ENCODE measurements at places on chromosomes 4 and X.

DNA sequence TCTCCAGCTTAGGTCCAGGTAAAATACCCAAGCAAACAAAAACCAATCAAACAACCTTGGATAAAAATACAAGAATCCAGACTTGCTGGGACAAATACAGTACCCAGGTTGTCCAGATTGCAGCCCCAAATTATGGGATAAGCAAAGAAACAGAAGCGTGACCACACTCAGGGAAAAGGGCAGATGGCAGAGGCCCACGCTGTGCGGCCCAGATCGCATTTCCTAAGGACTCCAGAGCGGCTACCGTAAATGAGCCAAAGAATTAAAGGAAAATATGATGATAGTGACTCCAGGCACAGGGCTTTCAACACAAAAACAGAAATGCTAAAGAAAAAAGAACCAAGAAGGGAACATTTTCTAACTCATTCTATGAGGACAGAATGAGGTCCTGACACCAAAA lies 50.3 kb downstream of the FGFRL1 start:
- DNase-seq, result no peak

GRCh38 chr4:151409470-151410313 lies 716 bp downstream of the FHIP1A start:
- no peak for DNase-seq

DNA sequence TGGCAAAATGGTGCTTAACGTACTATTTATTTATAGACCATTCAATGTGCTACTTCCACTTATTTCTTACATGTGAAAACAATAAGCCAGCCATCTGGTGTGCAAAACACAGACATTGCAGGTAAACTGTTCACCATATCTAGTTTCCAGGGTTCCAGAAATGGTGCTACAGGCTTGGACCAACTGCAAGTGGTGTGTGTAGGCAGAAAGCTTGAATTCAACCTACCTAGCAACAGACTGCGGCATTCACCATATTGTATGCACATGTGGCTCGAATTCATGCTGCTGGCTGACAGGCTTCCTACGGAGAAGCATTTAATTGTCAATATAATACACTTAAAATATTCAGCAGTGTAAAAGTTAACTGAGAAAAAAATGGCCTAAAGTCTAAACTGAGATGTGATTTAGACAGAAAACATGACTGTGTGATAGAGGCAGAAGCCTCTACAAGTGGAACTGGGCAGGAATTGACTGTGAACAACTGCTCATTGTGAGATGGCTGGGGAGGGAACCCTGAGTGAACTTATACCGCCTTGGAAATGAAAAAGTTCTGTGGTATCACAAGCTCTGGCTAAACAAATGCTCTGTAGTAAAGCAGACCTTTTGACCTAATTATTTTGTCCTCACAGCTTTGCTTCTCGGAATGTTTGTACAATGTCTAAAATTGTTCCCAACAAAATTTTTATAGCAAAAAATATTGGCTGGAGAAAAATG lies 434.7 kb downstream of the GRIA2 start:
- no peak for DNase-seq

DNA sequence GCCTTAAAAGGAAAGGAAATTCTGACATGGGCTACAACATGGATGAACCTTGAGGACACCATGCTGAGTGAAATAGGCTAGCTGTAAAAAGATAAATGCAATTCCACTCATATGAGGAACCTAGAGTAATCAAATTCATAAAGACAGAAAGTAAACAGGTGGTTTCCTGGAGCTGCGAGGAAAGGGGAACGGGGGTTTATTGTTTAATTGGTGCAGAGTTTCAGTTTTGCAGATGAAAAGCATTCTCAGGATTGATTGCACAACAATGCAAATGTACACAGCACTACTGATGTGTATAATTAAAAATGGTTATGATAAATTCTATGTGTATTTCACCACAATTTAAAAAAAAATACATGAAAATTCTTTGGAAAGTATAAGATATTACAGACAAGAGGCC lies 24.0 kb downstream of the PLRG1 start:
- peak; percentile 8 for DNase-seq

GRCh38 chr4:1200425-1201035 lies 28.1 kb upstream of the SPON2 start:
- no peak for DNase-seq

DNA sequence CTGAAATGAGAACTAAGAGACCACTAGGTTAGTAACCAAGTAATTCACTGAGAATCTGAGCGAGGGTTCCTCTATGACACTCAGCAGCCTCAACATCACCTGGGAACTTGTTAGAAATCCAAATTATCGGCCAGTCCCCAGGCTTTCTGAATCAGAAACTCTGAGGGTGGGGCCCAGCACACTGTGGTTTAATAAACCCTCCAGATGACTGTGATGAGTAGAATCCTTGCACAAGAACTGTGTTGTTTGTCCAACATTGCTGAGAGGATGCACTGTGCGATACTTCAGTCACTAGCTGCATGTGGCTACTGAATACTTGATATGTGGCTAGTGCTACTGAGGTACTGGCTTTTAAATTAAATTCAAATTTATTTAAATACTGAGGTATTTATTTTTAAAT lies 243.9 kb downstream of the MAML3 start:
- DNase-seq, result no peak

DNA sequence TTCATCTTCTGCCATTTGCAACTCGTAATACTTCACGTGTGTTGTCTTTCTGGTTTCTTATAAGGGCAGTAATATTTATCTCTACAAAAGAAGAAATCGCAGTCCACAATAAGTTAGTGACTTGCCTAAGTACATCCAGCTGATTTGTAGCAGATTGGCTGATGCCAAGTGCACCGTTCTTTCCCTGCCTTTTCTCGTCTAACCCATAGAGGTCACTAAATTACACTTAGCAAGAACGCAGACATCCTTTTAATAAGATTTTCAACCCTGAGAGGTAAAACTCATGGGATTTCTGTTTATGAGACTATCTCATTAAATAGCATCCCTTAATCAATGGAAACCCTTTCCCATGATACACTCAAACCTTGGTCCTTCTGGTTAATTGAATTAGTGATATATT lies 408.6 kb upstream of the ACTRT1 start:
- no peak for DNase-seq

DNA sequence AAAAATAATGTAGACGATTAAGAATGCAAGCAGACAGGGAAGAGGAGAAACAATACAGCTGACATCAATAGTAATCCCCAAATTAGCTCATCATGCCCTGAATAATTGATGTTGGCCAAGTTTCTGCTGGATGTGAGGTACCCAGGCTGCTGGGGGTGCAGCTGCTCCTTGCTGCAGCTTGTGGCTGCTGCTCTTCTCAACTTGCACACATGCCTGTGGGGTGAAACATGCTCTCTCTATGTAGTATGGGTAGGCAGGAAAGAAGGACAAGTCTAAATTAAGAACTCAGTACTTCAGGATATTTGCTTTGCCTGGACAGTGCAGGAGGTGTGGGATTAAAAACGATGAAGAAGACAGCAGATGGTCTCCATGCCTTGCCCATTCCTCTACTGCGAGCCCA lies 16.7 kb downstream of the EDA2R start:
- DNase-seq, result no peak

DNA sequence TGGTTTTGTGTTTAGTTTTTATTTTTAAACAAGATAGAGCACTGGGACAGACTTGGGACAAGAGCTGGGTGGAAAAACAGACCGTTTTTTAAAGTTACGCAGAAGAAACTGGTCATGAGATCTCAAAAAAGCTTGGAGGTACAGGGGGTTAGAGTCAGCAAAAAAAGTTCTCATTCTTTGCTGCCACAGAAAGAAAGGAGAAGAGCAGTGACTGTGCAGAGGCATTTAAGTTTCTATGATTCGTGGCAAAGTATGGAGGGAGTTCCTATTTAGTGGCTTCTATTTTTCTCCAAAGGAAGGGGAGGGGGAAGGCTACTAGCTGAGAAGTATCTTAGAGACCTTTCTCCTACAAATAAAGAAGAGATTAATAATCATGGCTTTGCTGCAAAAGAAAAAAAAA lies 68.3 kb downstream of the MANBA start:
- DNase-seq, result no peak

GRCh38 chr4:2790583-2791517 lies 2.0 kb upstream of the SH3BP2 start:
- no peak for DNase-seq

- no peak for DNase-seq
Observed at GRCh38 chrX:5928224-5928623, 300.4 kb downstream of the NLGN4X start.

DNA sequence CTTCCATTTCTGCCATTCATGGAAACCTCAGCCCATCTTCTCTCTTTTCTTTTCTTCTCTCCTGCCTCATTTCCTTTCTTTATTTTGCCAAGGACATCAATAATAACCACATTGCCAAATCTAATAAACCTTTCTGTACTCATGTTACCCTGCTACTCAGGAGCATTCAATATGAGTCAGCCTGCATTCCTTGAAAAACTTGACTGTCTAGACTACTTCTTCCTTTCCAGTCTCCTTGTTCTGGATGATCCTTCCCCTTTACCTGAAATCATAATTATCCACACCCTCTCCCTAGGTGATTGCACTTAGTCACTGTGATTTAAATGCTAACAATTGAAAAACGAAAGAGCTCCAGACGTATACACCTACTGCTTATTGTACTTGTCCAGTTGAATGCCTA lies 253.2 kb upstream of the CENPE start:
- no peak for DNase-seq

GRCh38 chrX:360496-361150 lies 26.1 kb downstream of the PPP2R3B start:
- no peak for DNase-seq

DNA sequence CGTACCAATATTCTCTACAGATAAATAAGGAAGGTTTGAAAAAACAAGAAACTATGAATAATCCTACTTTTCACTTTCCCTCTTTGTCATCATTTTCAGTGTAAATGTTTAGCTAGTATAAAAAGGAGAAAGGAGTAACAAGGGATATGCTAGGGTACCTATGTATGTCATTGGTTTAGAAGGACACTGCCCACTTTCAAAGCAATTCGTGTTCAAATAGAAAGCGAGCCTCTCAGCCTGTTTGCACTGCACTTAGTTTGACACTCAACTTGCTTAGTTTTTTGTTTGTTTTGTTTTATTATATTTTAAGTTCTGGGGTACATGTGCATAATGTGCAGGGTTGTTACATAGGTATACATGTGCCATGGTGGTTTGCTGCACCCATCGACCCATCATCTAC lies 21.6 kb upstream of the RXFP1 start:
- DNase-seq, result no peak

DNA sequence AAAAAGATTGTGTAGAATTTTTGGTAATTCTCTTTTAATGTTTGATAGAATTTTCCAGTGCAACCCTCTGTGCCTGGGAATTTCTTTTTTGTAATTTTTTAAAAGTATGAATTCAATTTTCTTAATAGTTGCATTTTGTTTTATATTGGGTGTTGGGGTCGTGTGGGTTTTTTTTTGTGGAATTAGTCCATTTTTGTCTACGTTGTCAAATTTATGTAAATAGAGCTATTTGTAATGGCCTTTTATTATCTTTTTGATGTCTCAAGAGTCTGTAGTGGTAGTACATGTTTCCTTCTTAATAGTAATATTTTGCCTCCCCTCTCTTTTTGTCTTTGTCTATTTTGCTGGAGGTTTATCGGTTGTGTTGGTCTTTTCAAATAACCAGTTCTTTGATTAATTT lies 64.4 kb downstream of the F11 start:
- DNase-seq, result no peak

GRCh38 chr4:30056016-30056766 lies 664.0 kb upstream of the PCDH7 start:
- DNase-seq, result no peak

DNA sequence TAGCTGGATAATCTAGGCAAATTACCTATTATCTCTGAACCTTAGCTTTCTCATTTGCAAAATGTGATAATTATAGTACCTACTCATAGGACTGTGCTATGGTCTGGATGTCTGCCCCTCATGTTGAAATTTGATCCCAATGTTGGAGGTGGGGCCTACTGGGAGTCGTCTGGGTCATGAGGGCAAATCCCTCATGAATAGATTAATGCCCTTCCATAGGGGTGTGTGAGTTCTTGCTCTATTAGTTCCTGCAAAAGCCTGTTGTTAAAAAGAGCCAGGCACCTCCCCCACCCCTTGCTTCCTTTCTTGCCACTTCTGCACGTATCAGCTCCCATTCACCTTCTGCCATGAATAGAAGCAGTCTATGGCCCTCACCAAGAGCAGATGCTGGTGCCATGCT lies 73.9 kb downstream of the SERTM2 start:
- DNase-seq, result no peak

- DNase-seq, result no peak
Observed at GRCh38 chrX:7689791-7690412, 153.1 kb upstream of the VCX start.

DNA sequence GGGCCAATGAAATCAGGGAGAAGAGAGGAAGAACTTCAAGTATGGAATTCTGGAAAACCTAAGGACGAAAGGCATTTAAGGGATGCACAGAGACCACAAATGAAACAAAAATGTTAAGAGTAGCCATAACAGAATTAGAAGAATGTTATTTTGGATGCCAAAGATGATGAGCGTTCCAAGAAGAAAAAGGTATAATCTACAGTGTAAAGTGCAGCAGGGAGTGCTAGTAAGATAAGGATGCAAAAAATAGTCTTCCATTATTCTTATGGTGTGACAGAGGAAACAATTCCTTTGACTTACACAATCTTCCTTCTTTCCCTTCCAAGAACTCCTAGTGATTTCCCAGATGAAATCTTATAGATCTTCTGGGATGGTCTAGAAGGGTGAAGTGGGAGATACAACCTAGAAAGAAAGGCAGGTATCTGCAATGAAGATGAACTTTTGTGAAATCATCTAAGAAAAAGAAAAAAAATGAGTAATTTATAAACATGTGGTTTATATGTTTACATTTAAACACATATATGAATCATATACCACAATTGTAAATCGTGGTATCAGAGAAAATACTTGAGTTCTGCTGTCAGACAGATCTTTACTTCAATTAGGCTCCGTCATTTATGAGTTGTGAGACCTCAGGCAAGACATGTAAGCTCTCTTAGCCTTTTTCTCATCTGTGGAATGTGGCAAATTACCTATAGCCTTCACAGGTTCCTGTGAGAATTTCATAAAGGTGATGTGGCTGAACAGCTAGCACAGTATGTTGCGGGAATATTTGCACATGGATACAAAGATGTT lies 8.1 kb downstream of the MORF4L2 start:
- DNase-seq, result no peak

- no peak for DNase-seq
Observed at GRCh38 chr4:52645300-52645699, 13.8 kb downstream of the USP46 start.

DNA sequence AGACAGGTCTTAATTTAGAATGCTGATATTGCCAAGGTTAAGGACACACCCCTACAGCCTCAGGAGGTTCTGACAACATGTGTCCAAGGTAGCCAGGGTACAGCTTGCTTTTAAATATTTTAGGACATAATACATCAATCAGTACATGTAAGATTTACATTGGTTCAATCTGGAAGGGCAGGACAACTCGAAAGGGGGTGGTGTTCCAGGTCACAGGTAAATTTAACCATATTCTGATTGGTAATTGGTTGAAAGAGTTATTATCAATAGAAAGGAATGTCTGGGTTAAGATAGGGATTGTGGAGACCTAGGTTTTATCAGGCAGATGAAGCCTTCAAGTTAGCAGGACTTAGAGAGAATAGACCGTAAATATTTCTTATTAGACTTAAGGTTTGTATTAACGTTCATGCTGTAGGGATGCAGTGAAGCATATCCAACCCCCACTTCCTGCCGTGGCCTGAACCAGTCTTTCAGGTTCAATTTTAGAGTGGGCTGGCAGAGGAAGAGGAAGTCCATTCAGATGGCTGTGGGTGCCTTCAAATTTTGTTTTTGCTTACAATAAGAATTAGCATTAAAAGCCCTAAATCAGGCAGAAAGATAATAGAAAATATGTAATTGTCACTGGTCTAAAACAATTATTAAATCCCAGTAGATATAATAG lies 136.5 kb upstream of the GALNTL6 start:
- peak; percentile 14 for DNase-seq

Measured in germinal center (tissue), 1 donor.